ENCODE measurements at places on chromosomes 5 and 9.

DNA sequence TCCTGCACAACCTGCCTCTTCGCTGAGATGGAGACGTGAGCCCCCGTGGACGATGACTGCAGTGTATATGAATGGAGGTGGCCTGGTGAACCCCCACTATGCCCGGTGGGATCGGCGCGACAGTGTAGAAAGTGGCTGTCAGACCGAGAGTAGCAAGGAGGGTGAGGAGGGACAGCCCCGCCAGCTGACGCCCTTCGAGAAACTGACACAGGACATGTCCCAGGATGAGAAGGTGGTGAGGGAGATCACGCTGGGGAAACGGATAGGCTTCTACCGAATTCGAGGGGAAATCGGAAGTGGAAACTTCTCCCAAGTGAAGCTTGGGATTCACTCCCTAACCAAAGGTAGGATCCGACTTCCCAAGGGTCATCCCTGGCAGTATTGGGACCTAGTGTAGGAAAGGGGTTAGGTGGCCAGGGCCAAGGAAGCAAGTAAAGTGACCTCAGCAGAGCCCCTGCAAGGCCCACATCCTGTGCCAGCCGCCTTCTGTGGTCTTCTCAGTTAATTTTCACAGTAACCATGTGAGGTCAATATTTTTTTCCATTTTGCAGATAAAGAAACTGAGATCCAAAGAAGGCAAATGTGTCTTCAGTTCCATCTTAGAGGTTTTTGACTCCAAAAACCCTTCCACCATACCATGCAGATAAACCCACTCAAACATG lies 53.8 kb downstream of the NIM1K start:
- no peak for DNase-seq

DNA sequence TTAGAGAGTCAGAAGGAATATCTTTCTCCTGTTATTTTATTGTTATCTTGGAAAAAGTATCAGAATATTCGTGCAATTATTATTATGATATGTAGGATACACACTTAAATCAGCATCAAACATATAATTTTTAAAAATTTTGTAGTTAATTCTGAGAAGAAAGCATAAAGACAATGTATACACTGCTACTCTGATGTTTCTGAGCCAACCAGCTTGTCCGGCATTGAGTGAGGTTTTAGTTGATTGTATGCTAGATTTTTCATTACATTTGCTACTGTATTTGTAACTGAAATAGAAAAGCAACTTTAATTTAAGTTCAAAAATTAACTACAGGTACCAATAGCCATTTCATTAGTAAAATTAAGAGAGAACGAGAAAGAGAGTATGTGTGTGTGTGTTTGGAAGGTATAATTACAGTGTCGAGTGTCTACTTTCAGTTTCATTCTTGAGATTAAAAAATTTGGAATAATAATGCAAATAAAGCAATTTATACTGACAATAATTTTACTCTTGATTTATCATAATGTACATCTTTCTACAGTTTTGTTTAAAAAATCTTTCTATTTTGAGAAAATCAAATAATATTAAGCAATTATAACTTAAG lies 160.4 kb upstream of the CDH12 start:
- no peak for DNase-seq

GRCh38 chr5:132079081-132079480 lies 5.5 kb downstream of the CSF2 start:
- no peak for DNase-seq

- DNase-seq: no peak
These were observed 160.4 kb upstream of the PHYKPL start for GRCh38 chr5:178392931-178393394.

DNA sequence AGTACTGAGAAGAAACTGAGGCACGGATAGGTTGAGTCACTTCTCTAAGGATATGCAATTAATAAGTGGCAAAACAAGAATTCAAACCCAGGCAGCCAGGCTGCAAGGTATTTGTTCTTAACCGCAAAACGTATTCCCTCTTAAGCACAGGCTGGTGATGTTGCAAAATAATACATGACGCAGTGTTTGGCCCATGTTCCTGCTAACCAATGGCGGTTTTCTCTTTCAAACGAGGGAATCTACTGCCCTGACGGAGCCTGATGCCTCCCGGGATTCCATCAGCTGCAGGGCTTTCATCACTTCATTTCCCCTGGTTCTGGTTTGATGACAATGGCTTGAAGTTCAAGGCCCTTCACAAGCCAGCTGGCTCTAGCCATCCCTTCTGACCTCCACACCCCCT lies 154.8 kb downstream of the SLIT3 start:
- DNase-seq: no peak

- DNase-seq: peak; percentile 70
These were observed 7.0 kb upstream of the EBF1 start for GRCh38 chr5:159106569-159107282.

DNA sequence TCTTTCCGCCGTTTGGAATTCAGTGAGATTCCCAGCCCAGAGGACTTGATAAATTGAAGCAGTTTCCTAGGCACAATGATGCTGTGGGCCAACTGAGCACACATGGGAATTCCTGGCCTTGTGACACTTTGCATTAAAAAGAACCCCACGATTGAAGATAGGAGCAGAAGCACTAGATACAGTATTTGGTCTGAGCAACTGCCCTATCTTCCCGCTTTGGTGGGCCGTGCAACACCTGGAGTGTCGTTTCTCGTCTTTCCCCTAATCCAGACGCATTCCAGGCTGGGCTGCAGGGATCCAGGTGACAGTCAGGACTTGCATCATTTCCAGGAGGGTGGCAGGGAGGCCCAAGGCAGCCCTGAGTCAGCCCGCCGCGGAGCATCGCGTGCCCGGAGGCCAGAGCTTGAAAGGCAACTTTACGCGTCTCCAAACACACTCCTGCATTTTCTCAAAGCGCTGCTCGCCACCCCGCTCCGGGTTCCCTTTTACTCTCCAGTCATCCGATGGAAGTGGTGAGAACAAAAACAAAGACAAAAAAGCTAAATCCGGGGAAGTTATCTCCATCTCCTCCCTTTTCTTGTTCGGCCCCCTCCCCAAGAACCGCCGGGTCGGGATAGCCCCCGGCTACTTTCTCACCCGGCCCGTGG lies 753 bp upstream of the STC2 start:
- peak; percentile 84 for DNase-seq

- DNase-seq: no peak
These were observed 176.8 kb downstream of the ISOC1 start for GRCh38 chr5:129271308-129271707.

GRCh38 chr5:74594137-74595040 lies 46.1 kb downstream of the ENC1 start:
- peak; percentile 43 for DNase-seq

DNA sequence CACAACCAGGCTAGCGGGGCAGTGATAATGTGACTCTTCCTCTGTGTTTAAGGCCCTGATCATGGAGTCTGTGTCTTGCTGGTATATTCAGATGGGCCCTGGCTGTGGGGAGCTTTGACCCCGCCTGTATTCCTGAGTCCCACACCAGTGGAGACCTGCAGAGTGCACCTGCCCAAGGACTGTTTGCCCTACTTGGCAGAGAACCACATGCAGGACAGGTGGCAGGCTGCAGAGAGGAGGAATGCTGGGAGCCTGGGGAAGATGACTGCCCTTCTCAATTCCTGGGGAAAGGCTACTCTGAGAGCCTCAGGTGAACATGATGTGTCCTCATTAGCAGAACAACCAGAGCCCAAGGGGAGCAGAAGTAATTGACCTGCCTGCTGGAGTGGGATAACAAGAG lies 36.2 kb downstream of the IARS1 start:
- DNase-seq: no peak

DNA sequence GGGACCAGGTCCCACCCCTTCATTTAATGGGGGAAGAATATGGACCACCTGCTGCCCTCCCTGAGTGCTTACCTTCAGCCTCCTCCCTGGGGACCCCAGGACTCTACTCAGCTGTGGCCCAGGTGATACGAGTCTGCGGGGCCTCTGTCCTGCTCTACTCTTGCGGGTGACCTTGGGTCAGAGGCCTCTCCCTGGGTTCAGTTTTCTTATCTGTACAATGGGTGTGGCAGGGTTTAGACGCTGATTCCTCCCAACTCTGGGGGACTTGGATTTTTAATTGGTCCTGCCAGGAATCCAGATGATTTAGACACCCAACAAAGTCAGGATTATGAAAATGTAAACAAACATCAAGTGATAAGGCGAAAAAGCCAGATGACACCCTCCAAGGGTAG lies 25.0 kb downstream of the FAM163B start:
- DNase-seq: no peak

GRCh38 chr9:4514252-4515128 lies 24.2 kb downstream of the SLC1A1 start:
- DNase-seq: no peak

GRCh38 chr5:179973391-179973790 lies 65.7 kb upstream of the TBC1D9B start:
- no peak for DNase-seq

DNA sequence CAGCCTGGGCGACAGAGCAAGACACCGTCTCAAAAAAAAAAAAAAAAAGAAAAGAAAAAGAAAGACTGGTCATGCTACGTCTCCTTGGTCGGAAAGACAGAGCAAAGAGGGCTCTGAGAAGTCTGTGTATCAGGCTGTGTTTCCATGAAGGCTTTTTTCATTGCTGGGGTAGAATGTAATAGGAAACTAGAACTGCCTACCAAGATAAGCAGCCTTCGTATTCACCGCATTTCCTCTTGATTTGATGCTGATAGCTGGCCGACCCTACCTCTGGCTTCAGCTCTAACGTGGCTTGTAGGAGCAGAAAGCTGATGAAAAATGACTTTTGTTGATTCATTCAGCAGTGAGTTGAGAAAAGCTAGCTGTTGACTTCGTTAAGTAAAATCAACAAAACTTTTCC lies 17.4 kb downstream of the SLC1A3 start:
- DNase-seq: no peak

DNA sequence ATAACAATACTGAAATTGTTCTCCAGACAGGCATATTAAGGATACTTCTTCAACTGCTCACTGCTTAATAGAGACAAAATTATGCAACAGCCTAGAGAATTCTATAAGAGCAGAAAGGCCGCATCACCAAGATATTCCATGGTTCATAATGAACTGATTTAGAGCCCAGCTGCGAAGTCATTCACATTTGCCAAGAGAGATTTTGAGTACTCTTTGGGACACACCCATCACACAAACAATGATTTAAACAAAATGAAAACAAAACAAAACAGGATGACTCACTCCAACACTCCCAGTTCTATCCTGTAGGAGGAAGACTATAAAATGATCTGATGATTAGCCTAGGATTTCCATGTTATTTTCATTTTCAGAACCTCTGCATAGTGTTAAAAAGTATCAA lies 145.7 kb upstream of the GNA14 start:
- DNase-seq: peak; percentile 37

- peak; percentile 10 for DNase-seq
These were observed 130.9 kb downstream of the NMUR2 start for GRCh38 chr5:152274224-152274623.

GRCh38 chr9:131813116-131813515 lies 73.2 kb upstream of the RAPGEF1 start:
- no peak for DNase-seq

- no peak for DNase-seq
These were observed 61.4 kb upstream of the EPB41L4A start for GRCh38 chr5:112480501-112480900.

DNA sequence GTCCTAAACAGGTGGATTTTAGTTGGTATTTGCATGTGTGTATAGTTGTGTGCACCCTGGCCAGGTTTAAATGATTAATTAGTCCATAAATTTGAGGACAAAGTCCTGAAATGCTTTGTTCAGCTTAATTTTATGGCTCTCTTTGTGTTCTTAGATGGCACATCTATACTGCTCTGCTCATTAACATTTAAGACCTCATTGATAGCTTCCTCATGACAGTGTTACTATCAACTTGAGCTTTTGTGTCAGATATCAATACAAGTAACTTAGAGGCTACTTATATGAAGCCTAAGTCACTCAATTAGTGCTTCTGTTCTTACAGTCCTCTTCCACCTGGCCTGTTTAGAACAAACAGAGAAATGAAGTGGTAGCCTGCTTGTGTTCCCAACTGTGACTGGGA lies 240.9 kb downstream of the TRPM3 start:
- DNase-seq: no peak

DNA sequence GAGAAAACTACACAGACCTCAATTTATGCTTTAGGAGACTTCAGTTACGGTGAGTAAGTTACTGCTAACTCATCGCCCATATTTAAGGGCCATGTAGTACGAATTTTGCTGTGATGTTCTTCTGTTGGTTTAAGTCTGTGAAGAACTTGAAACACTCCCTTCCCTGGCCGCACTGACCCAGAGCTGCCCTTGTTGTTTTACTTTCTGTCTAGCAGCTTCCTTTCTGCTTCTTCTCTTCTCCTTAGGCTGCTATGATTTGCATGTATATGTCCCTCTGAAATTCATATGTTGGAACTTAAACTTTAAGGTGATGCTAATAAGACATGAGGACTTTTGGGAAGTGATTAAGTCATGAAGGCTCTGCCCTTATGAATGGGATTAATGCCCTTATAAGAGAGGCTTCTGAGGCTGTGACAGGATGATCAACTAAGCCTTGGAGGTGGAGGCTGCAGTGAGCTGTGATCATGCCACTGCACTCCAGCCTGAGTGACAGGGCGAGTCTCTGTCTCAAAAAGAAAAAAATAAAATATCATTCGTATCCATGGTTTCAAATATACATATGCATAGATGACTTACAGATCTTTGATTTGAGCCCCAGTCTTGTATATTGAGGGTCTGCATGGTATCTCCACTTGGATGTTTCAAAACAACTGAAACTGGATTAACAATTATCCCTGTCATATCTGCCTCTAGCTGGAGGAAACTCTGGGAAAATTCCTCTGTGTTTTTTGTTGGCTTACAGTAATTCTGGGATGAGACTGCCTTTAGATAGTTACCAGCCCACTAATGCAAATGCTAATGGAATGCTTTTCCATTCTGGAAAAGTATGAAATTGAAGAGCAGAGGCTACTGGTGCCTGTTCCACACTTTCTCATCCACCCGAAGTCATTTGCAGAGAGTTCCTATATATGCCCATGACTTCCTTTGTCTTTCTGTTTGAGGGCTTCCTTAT lies 263.4 kb upstream of the ACTBL2 start:
- DNase-seq: peak; percentile 59

GRCh38 chr5:82018462-82018861 lies 46.6 kb downstream of the ATG10 start:
- DNase-seq: peak; percentile 2

DNA sequence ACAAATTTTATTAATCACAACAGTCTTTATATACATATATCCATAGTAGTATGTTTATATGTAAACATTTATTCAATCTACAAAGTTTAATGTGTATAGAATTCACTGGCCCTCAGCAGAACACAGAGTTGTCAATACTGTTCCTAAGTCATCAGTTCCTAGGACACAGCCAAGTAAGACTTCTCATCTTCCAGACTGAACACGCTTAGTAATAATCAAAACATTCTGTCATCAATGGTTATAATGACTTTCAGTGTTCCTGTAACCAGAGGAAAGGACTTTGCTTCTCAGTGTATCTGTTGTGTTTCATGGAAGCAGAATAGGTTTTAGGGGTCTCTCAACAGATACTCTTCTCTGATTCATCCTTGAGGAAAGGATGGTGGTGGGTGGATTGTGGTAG lies 82.2 kb downstream of the SMIM23 start:
- peak; percentile 58 for DNase-seq
